MCF 10A (cell line): ENCODE measurements at places on chromosomes 7 and 10. TPM values are rescaled to one million over a fixed set of nuclear protein-coding genes. Genes with fewer than 3 reads are reported as not detected.

Gene GIMAP5
- not detected in 2 replicates for total RNA-seq

DNA sequence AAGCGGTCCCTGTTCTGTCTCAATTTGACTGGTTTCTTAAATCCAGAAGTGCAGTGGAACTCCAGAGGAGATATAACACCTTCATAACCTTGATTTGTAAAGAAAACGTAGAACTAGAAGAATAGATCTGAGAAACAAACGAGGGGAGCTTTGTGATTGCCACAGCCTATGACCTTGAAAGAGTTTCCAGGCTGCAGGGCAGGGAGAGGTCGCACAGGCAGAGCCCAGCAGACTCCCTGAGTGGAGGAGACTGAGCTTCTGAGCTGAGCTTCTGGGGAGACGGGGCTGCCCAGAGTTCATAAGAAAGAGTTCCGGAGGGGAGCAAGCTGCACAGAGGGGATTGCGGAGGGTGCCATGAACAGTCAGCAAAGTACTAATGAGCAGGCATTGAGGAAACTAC is 57.8 kb downstream of the FAM185A start:
- no peak for DNase-seq

GRCh38 chr7:2100278-2101208 is 132.2 kb downstream of the MAD1L1 start:
- DNase-seq = no peak

Gene PPP1R9A
- 6.3 and 8.2 TPM in 2 replicates for total RNA-seq

Gene CLEC2L
- total RNA-seq = not detected in 2 replicates

GRCh38 chr7:81447351-81447952 is 322.4 kb downstream of the HGF start:
- DNase-seq = peak; percentile 72

Gene TMEM26
- total RNA-seq = not detected in 2 replicates

- no peak for DNase-seq
Observed at GRCh38 chr7:159250471-159250870, 105.8 kb upstream of the VIPR2 start.

Gene ACTL6B
- not detected in 2 replicates for total RNA-seq

Gene ACADSB
- total RNA-seq = 11.9 and 15.7 TPM in 2 replicates

GRCh38 chr10:74249865-74250264 is 98.8 kb downstream of the ADK start:
- no peak for DNase-seq

DNA sequence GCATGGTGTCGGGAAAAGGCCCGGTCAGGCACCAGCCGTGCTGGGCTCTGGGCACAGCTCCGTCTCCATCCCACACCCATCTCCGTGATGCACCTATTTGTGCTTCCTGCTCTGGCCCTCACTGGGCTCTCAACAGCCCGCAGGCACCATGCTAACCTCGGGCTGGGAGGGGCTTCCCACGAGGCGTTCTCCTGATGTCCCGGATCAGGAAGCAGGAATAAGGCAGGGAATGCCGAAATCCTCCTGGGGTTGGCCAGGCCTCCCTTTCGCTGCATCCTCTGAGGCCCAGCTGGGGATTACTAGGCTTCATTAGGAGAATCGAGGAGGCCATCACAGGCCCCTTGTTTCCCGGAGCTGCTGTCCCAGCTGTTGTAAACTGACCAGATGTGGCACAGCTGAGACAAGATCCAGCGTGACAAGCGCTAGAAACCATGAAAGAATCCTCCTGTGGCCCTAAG is 72.0 kb downstream of the FAM53B start:
- no peak for DNase-seq

- DNase-seq = peak; percentile 27
Observed at GRCh38 chr10:62860946-62861345, 44.8 kb upstream of the EGR2 start.

DNA sequence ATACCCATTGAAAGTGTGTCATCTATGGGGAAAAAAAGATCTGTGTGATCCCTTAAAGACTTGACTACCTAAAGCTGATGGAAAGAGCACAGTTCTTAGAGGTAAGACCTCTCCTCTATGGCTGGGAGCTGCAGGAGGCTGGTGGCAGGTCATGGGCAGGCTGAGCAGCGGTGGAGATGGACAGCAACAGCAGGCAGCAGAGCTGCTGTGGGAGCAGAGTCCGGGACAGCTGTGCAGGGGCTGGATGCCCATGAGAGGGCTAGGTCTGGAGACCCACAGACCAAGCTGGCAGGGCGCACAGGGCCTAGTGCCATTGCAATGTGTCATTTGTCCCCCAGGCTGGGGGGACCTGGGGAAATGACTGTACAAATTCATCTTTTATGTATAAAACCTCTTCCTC is 13.4 kb upstream of the EPHA1 start:
- DNase-seq = no peak

DNA sequence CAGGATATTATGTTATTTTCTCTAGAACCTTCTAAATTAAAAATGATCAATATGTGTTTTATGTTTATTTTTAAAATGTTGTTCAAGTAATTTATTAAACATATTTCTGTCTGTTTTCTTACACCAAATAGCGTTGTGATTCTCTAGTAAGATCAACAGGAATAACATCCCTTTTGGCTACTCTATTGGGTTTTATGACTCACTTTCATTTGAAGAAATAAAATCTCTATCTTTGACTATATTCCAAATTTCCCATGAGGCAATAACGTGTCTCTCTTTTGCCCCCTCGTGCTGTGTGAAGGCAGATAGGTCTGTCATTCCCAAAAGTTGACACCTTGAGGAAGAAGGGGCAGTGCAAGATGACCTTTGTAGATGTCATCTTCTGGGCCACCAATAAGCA is 40.9 kb downstream of the ITGA8 start:
- no peak for DNase-seq

GRCh38 chr7:77657427-77658224 is 38.6 kb upstream of the RSBN1L start:
- peak; percentile 65 for DNase-seq

Gene CYP3A4
- not detected in 2 replicates for total RNA-seq

DNA sequence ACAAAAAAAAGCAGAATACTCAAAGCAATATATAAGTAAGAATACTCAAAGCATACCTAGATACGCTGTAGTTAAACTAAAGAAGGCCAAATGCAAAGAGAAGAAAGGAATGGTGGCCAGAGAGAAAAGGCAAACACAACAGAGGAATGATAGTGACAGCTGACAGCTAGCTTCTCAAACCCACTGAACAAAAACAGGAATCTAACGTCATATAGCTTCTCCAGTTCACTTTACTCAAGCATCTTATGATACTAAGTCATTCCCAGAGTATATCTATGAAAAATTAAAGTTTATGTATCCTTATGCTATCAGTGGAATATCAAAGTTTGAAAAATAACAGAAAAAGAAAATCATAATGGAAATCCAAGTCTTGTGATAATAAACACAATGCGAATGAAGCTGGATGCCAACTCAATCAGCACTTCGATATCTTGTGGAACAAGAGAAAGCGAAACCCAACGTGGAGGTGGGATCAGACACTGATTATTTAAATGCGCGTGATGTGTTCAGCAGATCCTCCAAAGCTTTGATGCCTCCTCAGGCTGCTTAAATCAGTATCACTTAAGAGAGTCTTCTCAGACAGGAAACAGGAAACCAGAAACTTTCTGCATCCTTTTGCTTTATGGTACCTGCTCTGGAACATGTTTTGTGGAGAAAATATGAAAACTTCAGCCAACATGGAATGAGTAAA is 102.8 kb downstream of the PIP4K2A start:
- no peak for DNase-seq

Gene MYO1G
- total RNA-seq = 0.14 and 0.15 TPM in 2 replicates

GRCh38 chr7:37356911-37357636 is 91.6 kb downstream of the ELMO1 start:
- no peak for DNase-seq

- DNase-seq = no peak
Observed at GRCh38 chr10:61888744-61889143, 12.8 kb upstream of the ARID5B start.

DNA sequence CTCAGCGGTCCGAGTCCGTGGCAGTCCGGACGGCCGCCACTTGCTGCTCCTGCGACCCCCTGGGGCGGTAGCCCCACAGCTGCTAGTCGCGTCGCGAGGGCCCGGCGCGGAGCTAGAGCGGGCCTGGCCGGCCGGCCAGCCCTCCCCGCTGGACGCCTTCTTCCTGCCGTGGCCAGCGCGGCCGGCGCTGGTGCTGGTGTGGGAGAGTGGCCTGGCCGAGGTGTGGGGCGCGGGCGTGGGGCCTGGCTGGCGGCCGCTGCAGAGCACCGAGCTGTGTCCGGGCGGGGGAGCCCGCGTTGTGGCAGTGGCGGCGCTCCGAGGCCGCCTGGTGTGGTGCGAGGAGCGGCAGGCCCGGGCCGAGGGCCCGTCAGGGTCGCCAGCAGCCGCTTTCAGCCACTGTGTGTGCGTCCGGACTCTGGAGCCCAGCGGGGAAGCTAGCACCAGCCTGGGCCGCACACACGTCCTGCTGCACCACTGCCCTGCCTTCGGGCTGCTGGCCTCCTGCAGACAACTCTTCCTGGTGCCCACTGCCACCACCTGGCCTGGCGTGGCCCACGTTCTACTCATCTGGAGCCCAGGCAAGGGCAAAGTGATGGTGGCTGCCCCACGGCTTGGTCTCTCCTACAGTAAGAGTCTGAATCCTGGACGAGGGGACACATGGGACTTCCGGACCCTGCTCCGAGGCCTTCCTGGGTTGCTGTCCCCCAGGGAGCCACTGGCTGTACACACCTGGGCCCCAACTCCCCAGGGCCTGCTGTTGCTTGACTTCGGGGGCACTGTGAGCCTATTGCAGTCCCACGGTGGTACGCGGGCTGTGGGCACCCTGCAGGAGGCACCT is 631 bp downstream of the HPS6 start:
- peak; percentile 18 for DNase-seq

DNA sequence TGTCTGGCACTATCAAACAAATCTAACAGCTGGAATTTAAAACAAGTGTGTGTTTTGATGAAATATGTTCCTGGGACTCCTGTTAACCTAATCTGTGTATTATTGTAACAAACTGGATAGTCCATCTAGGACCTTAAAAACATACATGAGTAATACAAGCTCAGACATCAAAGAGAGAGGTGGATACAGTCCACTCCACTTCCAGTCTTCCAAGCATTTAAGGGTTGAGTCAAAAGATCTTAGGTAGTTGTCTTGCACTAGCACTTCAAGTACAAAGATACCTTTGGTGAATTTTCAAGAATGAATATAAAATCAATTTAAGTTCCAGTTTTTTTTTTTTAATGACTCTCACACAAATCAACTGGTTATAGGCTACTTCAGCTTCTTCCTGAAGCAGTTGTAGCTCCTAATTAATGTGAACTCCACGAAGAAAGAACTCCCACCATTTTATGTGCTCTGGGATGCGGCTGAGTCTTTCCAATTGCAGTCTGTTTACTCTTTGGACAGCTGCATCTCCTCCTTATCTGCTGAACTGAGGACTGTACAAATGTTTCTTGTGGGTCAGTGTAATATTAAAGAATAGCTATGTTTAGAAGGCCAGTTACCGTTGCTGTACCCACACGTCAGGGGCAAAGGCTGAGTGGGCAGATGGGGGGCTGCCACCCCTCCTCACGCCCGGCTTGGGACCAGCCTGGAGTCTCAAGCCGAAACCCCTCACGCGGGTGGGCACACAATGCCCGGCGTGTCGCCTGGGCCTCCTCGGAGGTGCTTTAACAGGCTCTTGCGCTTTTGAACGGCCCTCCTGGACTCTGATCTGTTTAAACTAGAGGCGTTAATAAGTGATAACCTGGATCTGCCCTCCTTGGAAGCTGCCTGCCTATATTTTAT is 2.9 kb upstream of the IGF2BP3 start:
- DNase-seq = no peak

Gene TSPAN14
- total RNA-seq = 46.9 and 53.7 TPM in 2 replicates

- DNase-seq = no peak
Observed at GRCh38 chr10:12566161-12567115, 217.1 kb downstream of the CAMK1D start.

- DNase-seq = no peak
Observed at GRCh38 chr10:75379212-75379724, 22.3 kb downstream of the ZNF503 start.

Gene FAM24B
- 17.1 and 23.7 TPM in 2 replicates for total RNA-seq

GRCh38 chr10:36761121-36761520 is 364.3 kb upstream of the ANKRD30A start:
- DNase-seq = no peak

GRCh38 chr10:47079204-47079580 is 168.0 kb downstream of the PTPN20 start:
- DNase-seq = peak; percentile 6

Gene JCAD
- total RNA-seq = 0.25 and 0.26 TPM in 2 replicates

Gene ACHE
- total RNA-seq = 0.30 and 0.37 TPM in 2 replicates
